ENCODE measurements at places on chromosomes 7 and 10.

DNA sequence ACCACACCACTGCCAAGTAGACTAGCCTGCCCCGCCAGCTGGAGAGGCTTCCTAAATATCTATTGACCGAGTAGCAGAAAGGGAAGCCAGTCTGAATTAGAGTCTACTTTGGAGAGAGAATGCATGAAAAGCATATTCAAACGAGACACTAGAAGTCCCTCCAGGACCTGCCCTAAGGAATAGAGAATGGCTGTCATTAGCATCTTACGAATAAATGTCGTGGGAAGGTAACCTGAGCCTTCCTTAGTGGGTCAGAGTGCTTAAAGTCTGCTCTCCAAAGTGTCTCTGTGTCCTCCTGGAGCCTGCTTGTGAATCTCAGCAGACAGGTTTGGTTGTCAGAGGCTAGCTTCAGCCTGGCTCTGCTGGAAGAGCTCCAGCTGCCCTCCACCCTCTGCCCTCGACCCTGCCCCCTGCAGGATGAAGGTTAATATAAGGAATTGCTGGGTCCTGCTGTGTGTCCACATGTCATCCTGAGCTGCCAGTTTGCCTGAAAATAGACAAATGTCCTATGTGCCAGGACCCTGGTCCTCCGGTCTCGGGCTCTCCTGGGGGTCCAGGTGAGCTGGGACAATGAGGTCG lies 33.4 kb downstream of the FAM241B start:
- no peak for DNase-seq

GRCh38 chr10:32744321-32744720 lies 213.7 kb downstream of the ITGB1 start:
- no peak for DNase-seq

GRCh38 chr10:102714621-102715455 lies at the start of gene SFXN2:
Gene SFXN2, plus strand, starts transcription at chr10:102714636. Its CDS starts 12,001 bp downstream, at chr10:102726637.
- peak; percentile 51 for DNase-seq

DNA sequence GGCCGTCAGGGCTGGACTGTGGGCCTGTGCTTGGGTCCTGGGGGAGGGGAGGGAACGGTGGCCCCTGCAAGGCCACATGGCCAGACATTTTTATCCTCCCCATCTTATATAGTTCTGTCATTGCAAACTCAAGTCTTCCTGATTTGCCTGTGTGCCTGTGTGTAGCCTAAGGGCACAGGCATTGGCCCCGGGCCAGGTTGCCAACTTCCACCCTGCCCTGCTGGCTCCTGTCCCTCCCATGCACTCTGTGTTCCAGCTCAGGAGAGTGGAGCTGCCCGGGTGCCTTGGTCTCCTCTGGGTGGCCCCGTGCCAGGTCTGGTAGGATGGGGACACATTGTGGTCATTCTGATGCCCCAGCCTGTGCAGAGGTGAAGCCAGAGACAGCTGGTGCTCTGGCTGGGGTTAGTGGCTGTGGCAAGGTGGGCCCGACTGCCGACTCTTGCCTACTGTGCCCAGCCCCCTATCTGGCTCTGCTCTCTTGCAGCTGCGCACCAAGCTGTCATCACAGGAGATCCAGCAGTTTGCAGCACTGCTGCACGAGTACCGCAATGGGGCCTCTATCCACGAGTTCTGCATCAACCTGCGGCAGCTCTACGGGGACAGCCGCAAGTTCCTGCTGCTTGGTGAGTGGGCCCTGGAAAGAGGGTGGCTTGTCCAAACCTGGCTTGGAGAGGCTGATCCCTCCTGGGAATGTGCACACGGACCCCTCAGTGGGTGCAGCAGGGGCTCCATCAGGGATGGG lies 14.8 kb downstream of the NACAD start:
- no peak for DNase-seq

GRCh38 chr7:116734710-116735109 lies 62.7 kb downstream of the MET start:
- DNase-seq, result no peak

- no peak for DNase-seq
Observed at GRCh38 chr7:2823130-2823529, 21.0 kb downstream of the GNA12 start.

DNA sequence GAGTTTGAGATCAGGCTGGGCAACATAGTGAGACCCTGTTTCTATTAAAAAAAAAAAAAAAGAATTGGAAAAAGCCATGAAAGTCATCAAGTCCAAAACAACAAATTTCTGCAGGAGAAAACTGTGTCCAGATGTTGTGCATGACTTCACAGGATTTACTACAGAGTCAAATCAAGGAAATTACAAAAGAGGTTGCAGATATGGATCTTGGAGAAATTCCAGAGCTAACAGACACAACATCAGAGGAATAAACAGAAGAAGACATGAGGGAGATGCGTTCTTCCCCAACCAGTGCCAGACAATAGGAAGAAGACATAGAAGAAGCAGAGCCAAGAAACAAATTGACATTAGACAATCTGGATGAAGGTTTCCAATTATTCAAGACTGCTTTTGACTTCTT lies 24.3 kb upstream of the KCNIP2 start:
- no peak for DNase-seq

- DNase-seq, result no peak
Observed at GRCh38 chr10:75755528-75755927, 324.1 kb downstream of the LRMDA start.

- DNase-seq, result no peak
Observed at GRCh38 chr10:35040760-35041501, 49.2 kb downstream of the CUL2 start.

DNA sequence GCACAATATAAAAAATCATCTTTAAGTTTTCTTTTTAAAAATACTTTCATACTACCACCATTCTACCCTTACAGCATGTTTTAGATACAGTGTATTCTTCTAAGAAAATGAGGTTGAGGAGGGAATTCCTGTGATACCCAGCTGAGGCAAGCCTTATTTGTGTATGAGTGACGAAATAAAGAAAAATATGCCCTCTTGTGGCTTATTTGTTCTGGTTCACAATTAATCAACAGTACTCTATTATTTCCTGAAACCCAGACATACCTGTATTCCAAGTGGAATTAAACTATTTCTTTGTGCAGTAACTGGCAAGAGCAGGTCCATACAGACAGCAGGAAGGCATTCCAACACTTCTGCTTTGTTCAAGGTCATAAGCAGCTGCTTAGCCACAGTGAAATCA lies 4.5 kb upstream of the SEMA3D start:
- DNase-seq, result no peak

DNA sequence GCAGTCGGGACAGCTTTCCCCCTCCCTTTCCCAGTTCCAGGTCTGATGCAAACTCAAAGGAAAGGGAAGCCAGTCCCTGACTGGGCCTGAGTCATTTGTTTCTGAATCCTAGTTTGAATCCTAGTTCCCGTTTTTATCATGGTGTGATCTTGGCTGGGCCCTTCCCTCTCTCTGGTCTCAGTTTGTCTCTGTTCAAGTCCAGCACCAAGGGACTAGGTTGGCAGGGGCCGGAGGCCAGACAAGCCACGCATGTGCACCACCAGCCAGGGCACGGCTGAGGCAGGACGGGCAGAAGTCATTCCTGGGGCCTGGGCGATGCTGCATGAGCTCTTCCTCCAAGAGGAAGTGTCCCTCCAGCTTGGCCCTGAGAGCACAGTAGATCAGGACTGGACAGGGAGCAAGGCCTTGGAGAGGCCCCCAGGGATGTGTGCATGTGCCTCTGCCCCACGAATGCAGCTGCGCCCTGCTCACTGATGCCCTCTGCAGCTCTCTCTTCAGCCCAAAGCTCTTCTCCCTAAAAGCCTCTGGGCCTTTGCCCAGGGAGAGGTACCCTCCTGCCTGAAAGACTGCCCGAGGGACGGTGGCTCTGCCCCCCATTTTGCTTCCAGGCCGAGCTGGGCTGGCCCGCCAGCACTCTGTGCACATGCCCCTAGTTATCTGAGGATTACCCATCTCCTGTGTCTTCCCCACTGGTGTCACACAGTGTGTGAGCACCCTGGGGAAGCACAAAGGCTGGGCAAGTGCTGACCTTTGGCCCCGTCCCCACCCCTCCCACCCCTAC lies 86.7 kb downstream of the ZMIZ1 start:
- DNase-seq, result no peak

DNA sequence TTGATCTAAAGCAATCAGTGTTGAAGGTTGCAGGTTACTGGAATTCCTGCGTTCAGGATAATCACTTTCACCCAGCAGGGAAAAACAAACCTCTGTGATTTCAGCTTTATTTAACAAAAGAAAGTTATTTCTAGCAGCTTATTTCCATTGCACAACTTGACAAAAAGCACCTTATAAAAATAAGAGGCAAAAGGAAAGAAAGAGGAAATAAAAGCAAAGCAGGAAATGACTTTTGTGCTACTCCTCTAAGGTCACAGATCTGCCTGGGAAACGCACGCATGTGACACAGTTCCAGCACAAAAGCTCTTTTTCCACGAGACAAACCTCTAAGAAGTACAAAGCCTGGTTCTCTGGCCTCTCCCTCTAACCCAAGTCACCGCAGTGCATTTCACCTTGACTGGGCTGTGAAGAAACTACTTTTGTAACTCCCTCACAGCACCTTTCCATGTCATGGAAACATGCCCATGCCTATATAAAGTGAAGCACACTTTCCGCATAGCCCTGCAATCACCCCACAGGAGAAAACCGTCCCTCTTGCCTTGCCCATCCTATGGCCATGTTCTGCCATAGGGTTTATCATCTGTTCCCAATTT lies 870 bp downstream of the ANK3 start:
- no peak for DNase-seq

DNA sequence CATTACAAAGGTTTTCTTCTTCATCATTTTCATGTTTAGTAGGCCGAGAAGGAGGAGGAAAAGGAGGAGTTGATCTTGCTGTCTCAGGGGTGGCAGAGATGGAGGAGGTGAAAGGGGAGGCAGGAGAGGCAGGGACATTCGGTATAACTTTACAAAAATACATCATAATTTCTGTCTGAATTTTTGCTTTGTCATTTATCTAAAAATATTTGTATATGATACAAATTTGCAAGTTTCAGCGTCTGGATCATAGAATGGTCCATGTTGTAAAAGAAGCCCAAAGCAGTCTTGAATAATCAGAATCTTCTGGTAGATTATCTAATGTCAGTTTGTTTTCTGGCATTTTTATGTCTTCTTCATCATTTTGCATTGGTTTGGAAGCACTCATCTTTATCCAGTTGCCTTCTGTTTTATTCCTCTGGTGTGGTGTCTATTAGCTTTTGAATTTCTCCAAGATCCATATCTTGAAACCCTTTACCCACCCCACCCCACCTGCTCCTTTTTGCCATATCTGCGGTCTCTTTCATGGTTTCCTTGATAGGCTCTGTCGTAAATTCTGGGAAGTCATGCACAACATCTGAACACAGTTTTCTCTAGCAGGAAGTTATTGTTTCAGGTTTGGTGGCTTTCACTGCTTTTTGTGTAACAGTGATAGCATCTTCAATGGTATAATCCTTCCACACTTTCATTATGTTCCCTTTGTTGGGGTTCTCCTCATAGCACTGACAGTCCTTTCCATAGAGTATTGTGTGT lies 95.0 kb downstream of the ST7 start:
- no peak for DNase-seq

GRCh38 chr7:151720280-151720679 lies 156.6 kb downstream of the PRKAG2 start:
- DNase-seq, result no peak

DNA sequence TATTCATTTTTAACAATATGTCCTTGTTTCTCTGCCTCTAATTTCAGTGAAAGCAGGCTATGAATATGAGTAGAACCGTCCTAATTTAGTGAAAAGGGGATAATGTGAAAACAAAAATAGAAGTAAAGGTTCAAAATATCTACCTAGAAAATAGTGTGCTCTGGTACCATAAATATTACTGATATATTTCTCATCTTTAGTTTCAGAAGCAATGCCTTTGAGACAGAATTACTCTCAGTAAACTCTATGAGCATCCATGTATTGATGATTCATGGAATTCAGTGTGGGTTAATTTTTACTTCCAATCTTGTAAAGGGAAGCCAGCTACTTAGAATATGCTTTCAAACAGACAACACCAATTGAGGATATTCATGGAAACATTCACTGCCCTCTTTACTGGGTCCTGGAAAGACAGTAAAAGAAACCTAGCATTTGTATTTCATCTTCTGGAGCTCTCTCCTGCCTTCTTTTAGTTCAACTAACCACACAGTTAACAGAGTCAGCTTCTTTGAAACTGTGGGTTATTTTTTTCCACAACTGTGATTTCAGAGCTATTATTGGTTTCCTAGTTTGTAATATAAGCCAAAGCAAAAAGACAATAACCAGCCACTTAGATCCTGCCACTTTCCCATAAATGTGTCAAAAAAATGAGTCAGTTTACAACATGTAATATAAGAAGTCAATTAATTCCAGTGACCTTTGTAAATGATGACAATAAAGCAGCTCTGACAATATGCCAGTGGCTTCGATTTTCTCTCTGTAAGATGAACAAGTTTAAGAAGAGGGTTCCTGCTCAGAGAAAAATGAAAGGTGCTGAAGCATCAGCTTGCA lies 1.7 kb downstream of the LRRN3 start:
- no peak for DNase-seq

GRCh38 chr7:64706625-64707292 lies 40.8 kb downstream of the ZNF107 start:
- DNase-seq, result no peak

- no peak for DNase-seq
Observed at GRCh38 chr7:111796671-111797070, 234.4 kb upstream of the IMMP2L start.

GRCh38 chr7:105776068-105776790 lies 100.2 kb downstream of the ATXN7L1 start:
- DNase-seq, result no peak

GRCh38 chr10:84428711-84429110 lies 100.3 kb downstream of the CCSER2 start:
- no peak for DNase-seq

DNA sequence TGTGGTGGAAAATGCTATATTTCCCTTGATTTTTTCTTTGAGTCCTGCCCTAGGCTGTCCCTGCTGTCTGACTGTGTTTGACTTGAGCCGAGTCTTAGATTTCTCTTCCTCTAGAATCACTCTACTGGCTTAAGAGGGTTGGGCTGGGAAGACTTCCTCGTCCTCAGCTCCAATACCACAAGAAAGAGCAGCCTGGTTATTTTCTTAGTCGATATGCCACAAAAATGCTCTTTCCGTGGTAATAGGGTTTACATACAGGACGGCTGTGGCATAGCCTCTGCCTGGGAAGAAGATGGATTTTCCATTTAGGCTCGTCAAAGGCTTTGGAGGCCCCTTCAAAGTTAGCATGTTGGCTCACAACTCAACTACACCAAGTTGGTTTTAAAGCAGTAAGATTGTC lies 212.0 kb upstream of the IGFBP3 start:
- no peak for DNase-seq

GRCh38 chr7:121109145-121109544 lies 120.6 kb downstream of the CPED1 start:
- DNase-seq, result no peak
